ENCODE measurements at places on chromosomes 3 and 15. TPM values are rescaled to one million over a fixed set of nuclear protein-coding genes. Genes with fewer than 3 reads are reported as not detected.

DNA sequence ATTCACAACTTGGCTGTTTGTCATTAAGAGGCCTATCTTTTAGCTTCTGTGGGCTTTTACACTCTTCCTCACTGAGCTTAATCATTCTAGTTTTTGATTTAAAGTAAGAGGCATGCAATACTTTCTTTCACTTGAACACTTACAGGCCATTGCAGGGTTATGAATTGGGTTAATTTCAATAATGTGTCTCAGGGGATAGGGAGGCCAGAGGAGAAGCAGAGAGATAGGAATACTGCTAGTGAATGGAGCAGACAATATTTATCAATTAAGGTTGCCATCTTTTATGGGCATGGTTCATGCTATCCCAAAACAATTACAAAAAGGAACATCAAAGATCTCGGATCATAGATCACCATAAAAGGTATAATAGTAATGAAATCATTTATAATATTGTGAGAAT lies 189.8 kb downstream of the EPHA3 start:
- DNase-seq, result no peak

- DNase-seq, result no peak
Observed at GRCh38 chr15:62849316-62850106, 193.0 kb upstream of the TPM1 start.

DNA sequence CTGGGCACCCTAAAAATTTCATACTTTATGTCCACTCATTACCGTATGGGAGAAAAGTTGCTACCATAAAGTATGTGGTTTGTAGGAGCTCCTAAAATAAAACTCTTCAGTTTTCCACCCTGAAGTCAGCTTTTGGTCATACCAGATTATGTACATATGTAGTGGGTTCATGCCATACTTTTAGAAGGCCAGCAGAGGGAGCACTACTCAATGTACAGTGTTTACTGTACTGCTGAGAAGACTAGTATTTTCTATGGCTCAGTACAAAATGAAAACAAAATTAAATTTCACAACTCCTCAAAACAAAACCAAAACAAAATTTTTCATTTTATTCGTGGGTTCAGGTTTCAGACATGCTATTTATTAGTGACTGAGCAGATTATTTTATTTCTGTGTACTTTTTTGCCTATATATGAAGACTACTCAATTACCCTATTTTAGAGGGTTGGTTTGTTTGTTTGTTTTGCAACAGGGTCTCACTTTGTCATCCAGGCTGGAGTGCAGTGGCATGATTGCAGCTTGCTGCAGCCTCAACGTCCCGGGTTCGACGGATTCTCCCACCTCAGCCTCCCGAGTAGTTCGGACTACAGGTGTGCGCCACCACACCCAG lies 24.3 kb downstream of the NXPE3 start:
- DNase-seq, result peak; percentile 95

GRCh38 chr3:57464011-57464410 lies 80.1 kb downstream of the DNAH12 start:
- no peak for DNase-seq

IL16 gene
- total RNA-seq, result not detected

DNA sequence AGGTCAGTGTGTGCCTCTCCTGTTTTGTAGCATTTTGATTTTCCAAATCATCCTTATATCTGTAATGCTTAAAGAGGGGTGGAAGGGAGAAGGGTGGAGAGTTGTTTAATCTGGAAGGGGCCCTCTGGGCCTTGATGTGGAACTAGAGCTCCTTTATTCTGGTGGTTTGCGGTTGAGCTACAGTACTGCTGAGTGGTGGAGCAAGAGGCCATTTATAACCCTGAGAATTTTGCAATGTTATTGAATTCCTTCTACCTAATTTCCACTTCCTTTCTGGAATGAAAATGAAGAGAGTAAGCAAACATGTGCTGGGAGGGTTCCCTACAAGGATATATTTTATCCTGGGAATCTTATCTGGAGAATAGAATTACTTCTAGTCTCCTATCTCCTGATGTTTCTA lies 35.3 kb upstream of the TUBGCP5 start:
- no peak for DNase-seq

- no peak for DNase-seq
Observed at GRCh38 chr3:70658513-70659310, 346.3 kb upstream of the MDFIC2 start.

DNA sequence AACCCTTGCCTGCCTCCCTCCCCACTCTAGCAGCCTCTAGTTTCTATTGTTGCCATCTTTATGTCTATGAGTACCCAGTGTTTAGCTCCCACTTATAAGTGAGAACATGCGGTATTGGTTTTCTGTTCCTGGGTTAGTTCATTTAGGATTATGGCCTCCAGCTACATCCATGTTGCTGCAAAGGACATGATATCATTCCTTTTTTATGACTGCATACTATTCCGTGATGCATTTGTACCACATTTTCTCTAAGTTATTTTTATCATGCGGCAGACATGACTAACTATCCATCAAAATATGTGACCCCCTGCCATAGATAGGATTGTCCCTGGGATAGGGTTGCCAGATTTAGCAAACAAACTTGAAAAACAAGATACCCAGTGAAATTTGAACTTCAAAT lies 58.4 kb downstream of the NR1D2 start:
- DNase-seq, result no peak

DUOXA1 gene
- 0.26 TPM for total RNA-seq

GRCh38 chr15:59419170-59419569 lies 18.8 kb upstream of the FAM81A start:
- no peak for DNase-seq

- no peak for DNase-seq
Observed at GRCh38 chr3:106029954-106030626, 161.3 kb upstream of the CBLB start.

NAA50 gene
- total RNA-seq, result 760 TPM

GRCh38 chr3:136949146-136949545 lies 8.6 kb upstream of the IL20RB start:
- DNase-seq, result no peak

- peak; percentile 59 for DNase-seq
Observed at GRCh38 chr3:79032686-79033318, 735.0 kb downstream of the ROBO1 start.

DNA sequence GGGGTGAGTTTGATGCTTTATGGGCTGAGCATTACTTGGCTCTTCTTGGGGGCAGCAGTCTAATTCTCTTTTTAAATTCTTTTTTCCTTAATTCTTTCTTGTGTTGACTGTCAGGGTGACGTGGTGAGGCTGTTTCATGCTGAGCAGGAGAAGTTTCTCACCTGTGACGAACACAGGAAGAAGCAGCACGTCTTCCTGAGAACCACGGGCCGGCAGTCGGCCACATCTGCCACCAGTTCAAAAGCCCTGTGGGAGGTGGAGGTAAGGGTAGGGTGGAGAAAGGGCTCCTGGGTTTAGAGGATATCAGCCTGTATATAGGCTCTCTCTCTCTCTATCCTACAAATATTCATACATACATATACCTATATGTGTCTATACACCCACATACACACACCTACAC lies 152.3 kb downstream of the ITPR1 start:
- no peak for DNase-seq

DNA sequence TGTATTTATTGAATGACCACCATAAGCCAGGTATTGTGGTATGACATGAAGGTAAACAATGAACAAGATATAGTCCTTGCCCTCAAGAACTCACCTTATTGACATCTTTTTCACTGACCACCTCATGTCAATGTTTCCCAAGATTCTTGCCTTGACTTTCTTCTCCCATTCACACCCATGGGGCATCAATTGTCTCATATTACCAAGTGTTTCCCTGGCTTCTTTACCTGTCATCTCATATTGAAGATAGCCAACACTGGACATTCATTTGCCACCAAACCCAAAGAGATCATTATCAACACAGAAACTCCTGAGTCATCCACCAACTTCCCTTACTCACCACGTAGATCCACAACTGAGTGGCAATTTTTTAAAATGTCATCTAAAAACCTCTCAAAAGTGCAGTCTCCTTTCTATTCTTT lies 2.2 kb downstream of the EFHB start:
- DNase-seq, result no peak

DNA sequence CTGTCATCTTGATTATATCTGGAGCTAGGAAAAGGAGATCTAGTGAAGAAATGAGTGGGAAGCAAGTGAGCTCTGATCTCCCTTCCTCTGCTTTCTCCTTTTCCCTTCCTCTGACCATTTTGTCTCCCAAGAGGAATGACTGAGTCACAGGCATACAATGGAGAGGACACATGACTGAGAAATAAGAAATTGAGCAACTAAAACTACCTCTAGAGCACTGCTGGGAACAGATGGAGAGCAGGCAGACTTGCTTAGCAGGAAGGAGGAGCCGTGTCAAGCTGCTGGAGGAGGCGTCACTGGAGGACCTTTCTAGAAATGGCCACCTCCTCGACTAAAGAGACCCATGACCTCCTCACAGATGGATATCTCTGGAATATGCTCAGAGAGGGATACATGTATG lies 66.9 kb upstream of the MYO5C start:
- DNase-seq, result no peak

ATP13A4 gene
- total RNA-seq, result 0.23 TPM

MAP1A gene
- 0.46 TPM for total RNA-seq

- no peak for DNase-seq
Observed at GRCh38 chr15:59879506-59880265, 124.4 kb upstream of the FOXB1 start.

DNA sequence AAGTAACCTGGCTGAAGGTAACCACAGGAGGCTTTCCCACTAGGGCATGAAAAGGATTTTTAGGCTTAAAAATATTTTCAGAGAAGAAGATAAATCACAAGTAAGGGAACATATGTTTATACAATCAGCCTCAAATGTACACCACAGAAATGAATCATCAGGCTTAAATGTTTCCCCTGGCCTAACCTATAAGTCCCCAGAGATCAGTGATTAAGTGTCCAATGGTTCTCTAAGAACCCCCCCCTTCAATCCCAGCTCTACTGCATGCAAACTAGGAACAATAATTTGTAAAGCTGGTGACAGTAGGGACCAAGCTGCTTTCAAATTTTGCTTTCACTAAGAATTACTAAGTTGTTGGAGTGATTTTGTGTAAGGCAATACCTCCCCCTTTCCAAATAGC lies 431.6 kb upstream of the LMCD1 start:
- no peak for DNase-seq

DNA sequence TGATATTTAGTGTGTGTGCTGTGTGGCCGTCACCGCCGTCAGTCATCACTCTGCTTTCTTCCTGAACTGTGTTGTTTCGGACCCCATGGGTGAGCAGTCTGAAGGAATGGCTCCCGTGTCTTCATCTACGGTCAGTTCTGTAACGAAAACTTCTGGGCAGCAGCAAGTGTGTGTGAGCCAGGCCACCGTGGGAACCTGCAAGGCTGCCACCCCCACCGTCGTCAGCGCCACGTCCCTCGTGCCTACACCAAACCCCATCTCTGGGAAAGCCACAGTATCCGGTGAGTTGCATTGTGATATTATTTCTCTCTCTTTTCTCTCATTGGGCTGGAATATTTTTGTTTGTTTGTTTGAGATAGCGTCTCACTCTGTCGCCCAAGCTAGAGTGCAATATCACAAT lies 34.7 kb downstream of the MAP6D1 start:
- no peak for DNase-seq

DNA sequence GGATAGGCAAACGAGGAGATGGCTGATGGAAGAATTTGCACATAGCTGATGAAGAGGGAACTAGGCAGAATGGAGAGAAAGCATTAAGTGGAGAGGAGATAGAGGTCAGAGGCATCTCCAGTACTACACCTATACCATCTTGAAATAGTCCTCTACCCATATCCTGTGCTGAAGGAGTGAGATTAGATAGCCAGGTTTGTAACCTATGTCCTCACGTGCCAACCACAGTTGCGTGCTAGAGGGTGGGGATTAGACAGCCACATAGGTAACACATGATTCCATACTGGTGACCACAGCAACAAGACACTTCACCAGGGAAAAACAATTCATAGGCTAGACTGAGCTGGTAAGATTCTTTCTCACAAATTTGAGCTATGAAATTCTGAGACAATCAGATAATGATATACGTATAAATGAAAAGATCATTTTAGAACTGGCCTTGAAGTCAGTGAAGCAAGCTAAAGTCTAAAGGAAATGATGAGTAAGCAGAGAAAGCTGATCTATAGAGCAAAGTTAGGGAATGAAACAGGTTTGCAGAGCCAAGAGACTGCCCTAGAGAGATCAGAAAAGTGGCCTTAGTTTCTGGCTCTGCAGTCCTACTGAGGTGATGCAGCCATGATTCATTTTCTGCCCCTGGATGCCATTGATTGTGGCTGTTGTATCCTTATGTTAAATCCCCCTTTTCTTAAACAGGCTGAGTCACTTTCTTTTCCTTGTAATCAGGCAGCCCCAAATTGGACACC lies 17.7 kb downstream of the MYNN start:
- DNase-seq, result no peak

DNA sequence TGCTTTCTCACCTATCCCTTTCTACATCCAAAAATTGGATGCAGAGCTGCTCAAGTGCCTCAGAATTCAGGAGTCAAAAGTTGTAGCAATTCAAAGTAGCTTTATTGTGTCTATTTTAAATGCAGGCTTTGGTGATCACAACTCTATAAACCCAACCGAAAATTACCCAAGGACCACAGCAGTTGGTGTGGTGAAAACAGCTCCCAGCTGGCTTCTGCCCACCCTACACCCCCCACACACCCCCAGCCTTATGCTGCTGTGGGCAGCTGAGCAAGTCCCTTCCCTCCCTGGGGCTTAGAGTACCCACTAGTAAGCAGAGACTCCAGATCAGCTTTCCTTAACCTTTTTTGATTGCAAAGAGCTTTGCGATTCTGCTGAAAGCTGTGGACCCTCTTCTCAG lies 5.8 kb upstream of the HES1 start:
- no peak for DNase-seq

- no peak for DNase-seq
Observed at GRCh38 chr3:29335943-29336342, 55.1 kb downstream of the RBMS3 start.

NOX5 gene
- not detected for total RNA-seq

DNA sequence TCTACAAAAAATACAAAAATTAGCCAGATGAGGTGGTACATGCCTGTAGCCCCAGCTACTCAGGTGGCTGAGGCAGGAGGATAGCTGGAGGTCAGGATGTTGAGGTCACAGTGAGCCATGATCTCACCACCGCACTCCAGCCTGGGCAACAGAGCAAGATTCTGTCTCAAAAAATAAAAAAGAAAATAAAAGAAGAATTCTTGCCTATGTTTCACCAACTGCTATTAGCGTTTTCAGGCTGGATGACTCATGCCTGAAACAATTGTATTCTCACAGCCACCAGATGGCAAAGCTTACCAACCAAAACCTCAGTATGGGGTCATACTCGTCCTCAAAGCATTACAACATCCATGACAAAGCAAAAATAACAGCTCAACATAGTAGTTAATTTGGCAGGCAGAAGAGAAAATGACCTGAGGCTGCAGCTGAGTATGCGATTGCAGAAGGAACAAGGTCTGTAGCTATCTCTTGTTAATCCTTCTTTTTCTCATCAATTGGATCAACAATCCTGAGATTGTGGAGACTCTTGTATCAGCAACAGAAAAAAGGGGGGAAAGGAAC lies 52.2 kb downstream of the TP53BP1 start:
- peak; percentile 54 for DNase-seq

DNA sequence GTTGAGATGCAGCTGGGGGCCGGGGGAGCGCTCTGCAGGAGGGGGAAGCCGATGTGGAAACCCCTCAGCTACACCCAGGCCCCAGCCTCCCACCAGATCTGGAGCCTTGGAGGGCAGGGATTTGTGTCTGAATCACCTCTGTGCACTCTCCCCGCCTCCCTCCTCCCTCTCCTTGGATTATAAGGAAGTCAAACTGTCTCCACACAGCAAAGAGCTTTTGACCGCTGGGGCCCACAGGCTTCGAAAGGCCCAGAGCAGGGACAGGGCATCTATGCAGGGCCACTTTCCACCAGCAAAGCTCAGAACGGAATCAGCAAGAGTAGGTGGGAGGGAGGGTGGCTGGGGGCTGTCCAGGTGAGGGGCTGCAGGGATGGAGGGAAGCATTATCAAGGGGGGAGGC lies 68.9 kb downstream of the IQSEC1 start:
- no peak for DNase-seq

- DNase-seq, result no peak
Observed at GRCh38 chr3:23822559-23822958, 16.8 kb downstream of the UBE2E1 start.

Data from HT-29 (cell line).